ENCODE measurements at places on chromosomes 16 and 17.

DNA sequence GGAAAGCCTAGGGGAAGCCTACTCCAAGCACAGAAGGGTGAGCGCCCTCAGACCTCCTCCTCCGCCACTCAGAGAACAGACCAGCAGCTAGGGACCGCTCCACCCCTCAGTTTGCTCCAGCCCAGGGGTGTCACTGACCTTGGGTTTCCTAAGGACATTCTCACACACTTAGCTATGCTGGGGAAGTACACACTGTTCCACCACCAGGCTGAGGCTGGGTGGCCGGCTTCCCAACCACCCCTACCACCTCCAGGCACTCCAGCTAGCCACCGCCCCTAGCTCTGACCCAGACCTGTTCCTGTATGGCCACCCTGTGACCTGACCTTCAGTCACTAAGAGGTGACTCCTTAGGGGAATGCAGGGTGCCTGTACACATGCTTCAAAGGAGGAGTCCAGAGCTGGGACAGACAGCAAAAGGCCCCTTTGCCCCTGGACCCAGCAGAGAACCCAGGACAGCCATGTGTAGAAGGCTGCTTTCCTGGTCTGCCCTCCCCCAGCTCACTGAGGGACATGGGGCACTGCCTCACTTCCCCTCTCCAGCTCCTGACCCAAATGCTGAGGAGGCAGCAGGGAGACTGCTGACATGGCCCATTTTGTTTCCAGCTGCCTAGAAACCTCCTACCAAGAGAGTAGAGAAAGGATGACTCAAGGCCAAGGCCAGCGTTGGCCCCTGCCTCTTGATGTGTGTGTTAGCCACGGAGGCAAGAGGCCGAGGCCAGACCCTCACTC is 6.7 kb downstream of the HSPB9 start:
- no peak for DNase-seq

DNA sequence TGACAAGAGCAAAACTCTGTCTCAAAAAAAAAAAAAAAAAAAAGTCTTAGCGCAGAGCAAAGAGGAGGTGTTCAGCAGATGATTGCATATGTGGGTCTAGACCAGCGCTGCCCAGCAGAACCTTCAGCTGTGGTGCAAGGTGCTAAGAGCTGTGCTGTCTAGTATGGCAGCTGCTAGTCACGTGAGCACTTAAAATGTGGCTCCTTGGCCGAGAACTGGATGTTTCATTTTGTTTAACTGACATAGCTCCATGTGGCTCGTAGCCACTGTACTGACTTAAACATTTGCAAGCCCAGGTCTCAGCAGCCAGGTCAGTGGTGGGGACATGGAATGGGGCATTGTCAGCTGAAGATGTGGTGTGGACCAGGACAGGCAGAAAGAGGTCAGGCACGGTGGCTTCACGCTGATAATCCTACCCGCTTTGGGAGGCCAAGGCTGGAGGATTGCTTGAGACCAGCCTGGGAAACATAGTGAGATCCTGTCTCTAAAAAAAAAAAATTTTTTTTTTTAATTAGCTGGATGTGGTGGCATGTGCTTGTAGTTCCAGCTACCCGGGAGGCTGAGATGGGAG is 9.2 kb downstream of the C1QTNF1 start:
- DNase-seq = no peak

- no peak for DNase-seq
Observed at GRCh38 chr17:39223907-39224777, 1.6 kb downstream of the STAC2 start.

GRCh38 chr17:80531400-80531799 is 13.2 kb upstream of the RPTOR start:
- DNase-seq = no peak

GRCh38 chr17:9402590-9403199 is 172.9 kb downstream of the STX8 start:
- DNase-seq = no peak

DNA sequence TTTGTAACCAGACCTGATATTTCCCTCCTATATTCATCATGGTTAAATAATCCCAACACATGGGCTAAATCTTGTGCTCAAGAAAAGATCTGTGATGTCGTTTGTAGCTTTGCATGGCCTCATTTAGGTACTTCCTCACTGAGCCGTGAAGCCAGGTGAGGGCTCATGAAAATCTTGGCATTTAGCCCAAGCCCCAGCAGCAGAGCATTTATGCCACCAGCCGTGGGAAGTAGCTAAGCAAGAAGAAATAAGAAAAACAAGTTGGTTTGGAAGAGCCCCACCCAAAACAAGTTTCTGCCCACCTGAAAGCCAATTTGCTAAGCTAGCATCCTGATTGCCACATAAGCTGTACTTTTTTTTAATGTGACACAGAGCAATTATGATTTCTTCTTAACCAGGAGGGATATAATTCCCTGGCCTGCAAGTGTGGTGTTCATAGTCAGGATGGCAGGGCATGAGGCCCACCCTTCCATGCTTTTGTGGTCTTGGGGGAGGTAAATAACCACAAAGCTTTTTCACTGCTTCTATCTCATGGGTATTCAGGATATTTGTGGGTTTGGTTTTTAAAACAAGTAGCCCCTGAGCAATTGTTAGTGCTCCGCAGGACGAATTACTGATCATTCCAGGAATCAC is 10.5 kb downstream of the TMIGD1 start:
- DNase-seq = no peak

- no peak for DNase-seq
Observed at GRCh38 chr17:17018612-17019429, 23.4 kb upstream of the MPRIP start.

DNA sequence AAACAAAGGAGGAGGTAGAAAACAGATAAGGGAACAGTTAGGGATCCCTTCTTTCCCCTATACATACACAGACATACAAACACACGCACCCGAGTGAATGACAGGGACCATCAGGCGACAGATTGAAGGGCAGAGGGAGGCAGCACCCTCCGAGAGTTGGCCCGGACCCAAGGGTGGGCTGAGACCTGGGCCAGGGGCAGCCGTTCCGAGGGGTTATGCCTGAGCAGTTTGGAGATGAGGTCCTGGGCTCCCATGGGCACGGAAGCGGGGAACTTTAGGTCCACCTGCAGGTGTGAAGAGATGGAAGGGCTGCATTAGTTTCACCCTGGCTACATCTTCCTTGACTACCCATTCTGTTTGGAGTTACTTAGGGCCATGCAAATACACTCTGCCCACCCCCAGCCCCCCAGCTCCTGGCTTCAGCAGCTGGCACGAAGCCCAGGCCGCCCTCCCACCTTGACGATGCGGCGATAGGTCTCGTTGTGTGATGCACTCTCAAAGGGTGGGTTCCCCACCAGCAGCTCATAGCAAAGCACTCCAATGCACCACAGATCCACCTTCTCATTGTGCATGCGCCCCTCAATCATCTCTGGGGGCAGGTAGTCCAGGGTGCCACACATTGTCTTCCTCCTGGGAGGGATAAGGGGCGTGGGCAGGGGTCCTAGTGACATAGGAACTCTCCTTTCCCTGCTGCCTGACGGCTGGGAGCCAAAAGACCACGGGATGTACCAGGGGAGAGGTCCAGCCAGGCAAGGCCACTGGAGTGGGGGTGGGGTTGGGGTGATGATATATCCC is 5.4 kb downstream of the AURKB start:
- no peak for DNase-seq
